Activated CD8-positive, alpha-beta T cell treated with anti-CD3 and anti-CD28 coated beads for 36 hours (primary cell): ENCODE measurements at places on chromosomes 11 and 22.

- no peak for DNase-seq
Observed at GRCh38 chr22:20583471-20583922, 76.1 kb downstream of the MED15 start.

GRCh38 chr11:72229336-72229924, 4.9 kb downstream of the INPPL1 start:
- DNase-seq, result no peak

DNA sequence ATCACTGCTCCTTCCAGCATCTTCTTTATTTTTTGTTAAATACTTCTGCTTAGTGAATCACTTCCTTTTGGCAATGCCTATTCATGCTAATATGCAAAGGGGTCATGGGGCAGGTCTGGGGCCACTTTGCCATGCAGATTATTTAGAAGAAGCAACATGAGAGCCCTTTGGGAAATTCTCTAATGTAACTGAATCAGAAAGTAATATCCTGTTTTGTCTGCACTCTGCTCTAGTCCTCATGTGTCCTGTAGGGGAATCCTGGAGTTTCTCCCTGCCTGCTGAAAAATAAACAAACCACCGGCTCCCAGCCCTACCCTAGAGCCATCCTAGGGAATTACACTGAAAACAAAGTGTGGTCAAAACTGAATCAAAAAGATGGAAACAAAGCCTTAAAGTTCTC, 176.5 kb upstream of the POU2AF2 start:
- DNase-seq, result no peak

GRCh38 chr11:22774716-22775115, 54.9 kb downstream of the SVIP start:
- no peak for DNase-seq

DNA sequence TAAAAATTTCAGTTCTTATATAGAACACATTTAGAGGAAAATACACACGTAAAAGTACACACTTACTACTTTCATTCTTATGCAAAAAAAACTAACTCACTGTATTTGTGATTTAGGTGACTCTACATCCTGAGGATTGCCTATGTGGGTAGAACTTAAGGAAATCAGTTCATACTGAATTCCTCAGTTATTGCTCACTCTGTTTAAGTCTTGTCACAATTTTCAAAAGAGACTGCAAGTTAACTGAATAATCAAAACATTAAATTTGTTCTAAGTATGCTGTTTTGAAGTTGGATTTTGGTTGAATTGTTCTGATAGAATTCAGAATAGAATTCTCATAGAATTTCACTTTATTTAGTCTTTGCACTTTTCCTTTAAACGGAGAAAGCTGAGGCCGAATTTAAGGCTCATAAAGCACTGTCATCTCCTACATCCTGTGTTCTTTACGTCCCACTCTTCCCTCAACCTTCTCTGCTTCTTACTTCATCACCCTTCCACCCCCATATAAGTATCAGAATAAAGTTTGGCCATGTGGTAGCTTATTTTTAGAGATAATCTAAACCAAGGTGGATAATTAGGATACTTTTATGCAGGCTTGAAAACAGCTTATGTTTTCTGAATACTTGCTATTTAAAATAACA, 59.8 kb downstream of the APOL5 start:
- DNase-seq, result no peak

GRCh38 chr11:8823174-8823742, 87.7 kb upstream of the AKIP1 start:
- no peak for DNase-seq

- no peak for DNase-seq
Observed at GRCh38 chr11:68430801-68431200, 29.8 kb upstream of the PPP6R3 start.

- no peak for DNase-seq
Observed at GRCh38 chr22:46143491-46144147, 6.7 kb upstream of the PPARA start.

- DNase-seq, result no peak
Observed at GRCh38 chr11:94856443-94856842, 88.3 kb downstream of the AMOTL1 start.

- DNase-seq, result no peak
Observed at GRCh38 chr11:10144954-10145353, 149.1 kb downstream of the SBF2 start.

DNA sequence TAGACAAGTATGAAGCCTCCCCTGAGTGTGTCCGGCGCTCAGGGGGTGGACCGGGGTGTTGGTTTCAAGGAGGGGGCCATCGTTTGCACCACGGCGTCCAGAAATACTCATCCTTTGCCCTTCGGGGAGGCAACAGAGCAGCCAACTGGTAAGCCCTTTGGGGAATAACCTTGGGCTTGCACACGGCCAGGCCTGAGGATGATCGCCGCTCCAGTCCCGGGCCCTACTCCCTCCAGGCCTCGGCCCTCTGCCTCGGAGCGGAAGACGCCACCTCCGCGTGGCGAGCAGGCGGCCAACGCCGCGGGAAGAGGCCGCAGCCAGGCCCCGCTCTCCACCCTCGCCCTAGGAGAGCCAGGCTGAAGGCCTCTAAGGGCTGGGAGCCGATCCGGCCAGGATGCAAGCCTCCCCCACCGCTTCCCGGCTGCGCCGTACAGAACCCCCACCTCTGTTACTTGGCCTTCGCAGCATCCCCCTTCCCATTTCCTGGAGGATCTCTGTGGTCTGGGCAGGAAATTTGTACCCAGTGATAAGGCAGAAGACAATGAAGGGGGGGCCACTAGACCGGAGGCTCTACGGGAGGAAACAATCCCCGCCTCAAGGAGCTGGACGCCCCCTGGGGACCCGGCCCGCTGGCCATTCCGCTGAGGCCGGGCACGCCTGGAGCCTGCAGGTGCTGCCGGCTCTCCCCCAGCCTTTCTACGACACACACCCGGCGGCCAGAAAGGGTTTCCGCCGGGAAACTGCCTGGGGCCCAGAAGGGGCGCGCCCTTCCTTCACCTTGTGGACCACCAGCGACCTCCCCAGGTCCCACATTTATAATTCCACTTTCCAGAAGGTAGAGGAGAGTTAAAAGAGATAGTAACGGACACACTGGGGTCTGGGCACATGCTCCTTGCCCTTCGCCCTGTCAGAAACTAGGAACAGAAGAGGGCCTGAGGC, 2.6 kb downstream of the ESAM start:
- DNase-seq, result no peak

DNA sequence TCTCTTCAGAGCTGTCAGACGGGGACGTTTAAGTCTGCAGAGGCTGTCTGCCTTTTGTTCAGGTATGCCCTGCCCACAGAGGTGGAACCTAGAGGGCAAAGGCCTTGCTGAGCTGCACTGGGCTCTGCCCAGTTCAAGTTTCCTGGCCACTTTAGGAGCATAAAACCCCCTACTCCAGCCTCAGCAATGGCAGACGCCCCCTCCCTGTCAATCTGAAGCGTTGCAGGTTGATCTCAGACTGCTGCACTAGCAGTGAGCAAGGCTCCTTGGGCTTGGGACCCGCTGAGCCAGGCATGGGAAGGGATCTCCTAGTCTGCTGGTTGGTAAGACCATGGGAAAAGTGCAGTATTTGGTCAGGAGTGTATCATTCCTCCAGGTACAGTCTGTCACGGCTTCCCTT, 66.6 kb upstream of the TP53I11 start:
- DNase-seq, result no peak

GRCh38 chr22:36554098-36554497, 25.1 kb upstream of the EIF3D start:
- DNase-seq, result no peak

DNA sequence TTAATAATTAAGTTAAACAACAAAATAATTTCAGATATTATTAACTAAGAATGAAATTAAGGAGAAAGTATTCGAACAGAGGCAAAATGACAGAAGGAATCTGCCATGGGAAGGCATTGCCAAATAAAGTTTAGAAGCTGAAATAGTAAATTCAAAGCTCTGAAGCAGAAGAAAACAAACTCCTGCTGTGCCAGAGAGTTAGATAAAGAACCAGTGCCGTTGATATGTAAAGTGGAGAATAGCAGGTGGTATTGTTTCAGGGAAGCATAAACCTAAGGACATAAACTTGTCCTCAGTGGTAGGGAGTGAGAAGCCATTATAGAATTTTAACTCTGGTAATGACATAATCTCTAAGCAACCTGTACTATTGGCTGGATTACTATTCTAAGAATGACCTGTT, 2.7 kb upstream of the HBG2 start:
- no peak for DNase-seq

DNA sequence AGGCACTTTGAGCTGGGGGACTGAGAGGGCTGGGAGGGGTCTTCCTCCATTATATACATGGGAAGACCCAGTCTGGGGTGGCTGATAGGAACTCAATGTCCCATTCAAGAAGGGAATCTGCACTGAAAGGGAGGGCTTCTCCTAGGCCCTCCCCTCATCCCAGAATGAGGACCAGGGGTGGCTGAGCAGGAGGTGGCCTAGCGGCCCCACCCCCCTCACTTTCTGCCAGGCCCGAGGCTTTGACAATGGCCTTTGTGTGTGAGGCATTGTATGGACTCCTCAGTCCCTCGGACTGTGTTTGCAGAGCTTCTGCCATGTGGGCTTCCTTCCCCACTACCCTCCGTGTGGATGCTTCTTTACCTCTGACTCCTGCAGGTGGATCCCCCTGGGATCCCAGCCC, 65.7 kb downstream of the NECTIN1 start:
- no peak for DNase-seq

DNA sequence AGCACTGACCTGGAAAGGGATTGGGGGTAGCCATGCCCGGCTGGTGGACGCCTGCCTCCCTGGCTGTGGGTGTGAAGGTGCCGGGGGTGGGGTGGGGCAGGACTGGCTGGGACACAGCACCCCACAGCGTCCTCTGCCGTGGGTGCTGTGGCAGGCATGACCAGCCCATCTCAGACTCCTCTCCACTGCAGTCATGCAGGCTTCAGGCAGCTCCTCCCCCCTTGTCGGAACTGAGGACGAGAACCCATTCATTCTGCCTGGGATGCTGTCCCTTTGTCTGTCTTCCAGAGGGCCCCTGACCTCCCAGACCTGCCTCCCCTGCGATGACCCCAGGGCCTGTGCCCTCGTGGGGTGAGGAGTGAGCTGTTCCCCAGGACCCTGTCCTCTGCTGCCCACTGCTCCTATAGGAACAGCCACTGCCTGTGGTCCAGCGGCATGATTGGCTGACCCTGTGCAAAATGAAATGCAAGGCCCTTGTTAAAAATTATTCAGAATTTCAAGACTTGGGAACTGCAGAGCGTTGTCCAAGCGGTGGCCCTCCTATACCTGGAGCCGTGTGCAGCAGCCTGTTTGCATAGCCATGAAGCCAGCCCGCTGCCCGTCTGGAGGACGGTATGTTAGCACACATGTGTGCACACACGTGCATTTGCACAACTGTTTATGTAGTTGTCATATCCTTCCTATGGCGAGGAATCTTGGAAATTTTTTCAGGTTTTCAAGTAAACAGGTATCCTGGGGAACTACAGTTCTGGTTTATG, 1122.3 kb downstream of the BRD1 start:
- no peak for DNase-seq

DNA sequence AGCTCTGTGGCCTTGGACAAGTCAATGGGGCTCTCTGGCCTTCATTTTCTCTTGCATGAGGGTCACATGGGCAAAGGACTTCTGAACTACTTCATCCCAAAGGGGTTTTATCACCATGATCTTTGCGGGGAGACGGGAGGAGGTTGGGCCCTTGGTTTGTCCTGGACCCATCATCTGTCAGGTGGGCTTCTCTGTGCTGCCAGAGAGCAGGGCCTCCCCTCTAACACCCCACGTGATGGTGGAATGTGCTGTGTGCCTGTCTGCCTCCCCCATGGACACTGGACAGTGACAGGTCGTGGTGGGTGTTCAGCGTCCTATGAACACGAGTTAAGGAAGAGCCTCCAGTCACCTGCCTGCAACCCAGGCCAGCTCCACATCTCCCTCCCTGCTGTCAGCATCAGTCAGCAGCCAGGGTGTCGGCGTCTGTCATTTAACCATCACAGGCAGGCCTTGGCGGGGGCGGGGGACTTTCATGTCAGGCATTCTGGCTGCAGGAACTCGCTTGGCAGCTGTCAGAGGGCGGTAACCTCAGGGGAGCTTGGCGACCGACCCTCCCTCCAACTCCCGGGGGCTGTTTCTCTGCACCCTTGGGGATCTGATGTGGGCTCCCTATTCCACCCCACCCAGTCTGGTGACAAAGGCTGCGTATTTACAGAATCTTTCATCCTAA, 2.6 kb upstream of the SUN2 start:
- peak; percentile 95 for DNase-seq

DNA sequence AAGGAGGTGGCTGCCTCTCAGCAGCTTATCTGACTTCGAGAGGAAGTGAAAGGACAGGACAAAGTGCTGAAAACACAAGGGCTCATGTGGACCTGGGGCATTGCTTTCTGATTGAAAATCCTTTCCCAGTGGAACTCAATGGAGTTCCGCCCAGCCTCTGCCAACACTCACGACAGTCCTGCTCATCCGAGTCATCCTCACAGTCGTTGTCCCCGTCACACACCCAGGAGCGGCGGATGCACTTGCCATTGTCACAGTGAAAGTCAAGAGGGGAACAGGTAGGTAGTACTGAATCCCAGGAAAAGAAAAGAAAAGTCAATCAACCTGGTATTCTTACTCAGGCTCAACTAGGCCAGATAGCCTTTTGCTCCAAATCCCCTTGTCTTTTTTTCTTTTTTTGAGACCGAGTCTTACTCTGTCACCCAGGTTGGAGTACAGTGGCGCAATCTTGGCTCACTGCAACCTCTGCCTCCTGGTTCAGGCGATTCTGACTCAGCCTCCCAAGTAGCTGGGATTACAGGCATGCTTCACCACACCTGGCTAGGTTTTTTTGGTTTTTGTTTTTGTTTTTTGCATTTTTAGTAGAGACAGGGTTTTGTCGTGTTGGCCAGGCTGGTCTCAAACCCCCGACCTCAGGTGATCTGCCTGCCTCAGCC, 18.1 kb downstream of the LRP4 start:
- no peak for DNase-seq
